Putamen (tissue), 1 donor: ENCODE measurements at places on chromosomes 5 and 9.

DNA sequence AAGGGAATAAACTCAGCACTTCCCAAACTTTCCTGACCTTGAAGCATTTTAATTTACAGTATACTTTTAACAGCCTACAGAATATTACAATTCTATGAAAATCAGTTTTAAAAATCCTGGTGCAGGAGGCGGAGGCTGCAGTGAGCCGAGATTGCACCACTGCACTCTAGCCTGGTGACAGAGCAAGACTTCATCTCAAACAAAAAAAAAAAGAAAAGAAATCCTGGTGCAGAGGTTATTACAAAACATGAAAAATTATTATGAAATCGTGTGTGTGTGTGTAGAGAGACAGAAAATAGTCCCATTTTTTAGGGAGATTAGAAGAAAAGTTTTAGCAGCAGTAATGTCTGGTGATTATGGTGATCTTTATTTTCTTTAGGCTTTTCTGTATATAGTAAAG is 26.9 kb downstream of the GOLPH3 start:
- no peak for DNase-seq

GRCh38 chr5:90506221-90506620 is 23.2 kb downstream of the LYSMD3 start:
- no peak for DNase-seq

GRCh38 chr9:10230512-10230911 is 382.3 kb downstream of the PTPRD start:
- DNase-seq, result no peak

DNA sequence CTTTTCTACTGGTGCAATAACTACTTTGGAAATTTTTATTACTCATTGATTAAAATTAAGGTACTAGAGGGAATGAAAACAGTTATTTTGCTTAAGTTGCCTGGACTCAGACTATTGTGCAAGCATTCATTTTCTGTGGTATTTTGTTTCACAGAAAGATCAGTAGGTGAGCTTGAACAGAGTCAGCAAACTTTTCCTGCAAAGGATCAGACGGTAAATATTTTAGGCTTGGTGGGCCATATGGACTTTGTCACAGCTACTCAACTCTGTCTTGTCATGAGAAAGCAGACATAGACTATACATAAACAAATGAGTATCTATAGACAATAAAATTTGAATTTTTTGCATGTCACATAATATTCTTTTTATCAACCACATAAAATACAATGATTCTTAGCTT is 1036.4 kb downstream of the NR2F1-AS1 start:
- DNase-seq, result no peak

DNA sequence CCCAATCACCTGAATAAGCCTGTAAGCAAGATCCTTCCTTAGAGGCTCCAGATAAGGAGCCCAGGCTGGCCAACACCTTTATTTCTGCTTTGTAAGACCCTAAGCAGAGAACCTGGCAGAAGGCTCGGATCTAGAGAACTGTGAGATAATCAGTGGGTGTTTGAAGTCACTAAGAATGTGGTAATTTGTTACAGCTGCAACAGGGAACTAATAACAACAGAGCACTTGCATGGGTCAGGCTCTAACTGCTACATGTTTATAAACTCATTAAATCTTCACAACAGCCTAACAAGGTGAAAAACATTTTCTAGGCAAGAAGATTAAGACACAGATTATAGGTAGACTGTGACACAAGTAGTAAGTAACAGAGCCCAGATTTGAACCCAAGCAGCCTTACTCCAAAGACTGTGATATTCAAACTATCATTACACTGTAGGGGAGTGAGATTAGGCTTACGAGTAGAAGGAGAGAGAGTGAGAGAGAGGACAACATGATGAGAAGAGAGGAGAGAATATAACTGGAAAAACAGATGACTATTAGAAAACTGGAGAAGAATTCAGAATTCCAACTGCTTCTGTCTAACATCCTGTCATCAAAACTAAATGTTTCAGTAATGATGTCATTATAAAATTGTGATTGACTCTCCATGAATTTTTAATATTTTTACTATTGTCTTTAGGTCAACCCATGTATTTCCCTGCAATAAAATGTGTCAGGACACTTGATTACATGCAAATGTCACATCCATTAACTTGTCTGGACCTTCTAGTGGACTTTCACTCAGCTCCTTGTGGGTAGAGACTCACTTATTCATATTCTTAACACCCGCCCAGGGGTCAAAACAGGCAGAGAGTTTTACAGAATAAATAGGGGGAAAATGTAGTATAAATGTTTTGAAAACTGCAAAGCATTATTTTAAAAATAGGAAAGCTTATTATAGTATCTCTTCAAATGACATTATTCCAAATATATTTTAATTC is 290.9 kb upstream of the RGMB start:
- no peak for DNase-seq

GRCh38 chr5:35146406-35146805 is 83.9 kb downstream of the PRLR start:
- DNase-seq, result no peak

- DNase-seq, result no peak
Observed at GRCh38 chr9:68927165-68927564, 86.7 kb downstream of the PRKACG start.
